T-helper 17 cell (primary cell): ENCODE measurements at places on chromosomes 12 and 14. TPM values are rescaled to one million over a fixed set of nuclear protein-coding genes. Genes with fewer than 3 reads are reported as not detected.
A peak's percentile ranks its signal among the peaks of the same experiment; 100 is the strongest.

The TEP1 gene
- 36.9 TPM for total RNA-seq

- no peak for DNase-seq
- H3K4me1 ChIP-seq: peaks cover 10% of the 10 kb centered on the region
- no peaks in the 10 kb centered on the region for H3K27me3 ChIP-seq
- no peaks in the 10 kb centered on the region for H3K36me3 ChIP-seq
- no peak overlapping the region for H3K4me3 ChIP-seq
- no peak overlapping the region for H3K27ac ChIP-seq
Observed at GRCh38 chr14:76984787-76985375, 43.6 kb downstream of the IRF2BPL start.

The IL31 gene
- total RNA-seq: not detected

DNA sequence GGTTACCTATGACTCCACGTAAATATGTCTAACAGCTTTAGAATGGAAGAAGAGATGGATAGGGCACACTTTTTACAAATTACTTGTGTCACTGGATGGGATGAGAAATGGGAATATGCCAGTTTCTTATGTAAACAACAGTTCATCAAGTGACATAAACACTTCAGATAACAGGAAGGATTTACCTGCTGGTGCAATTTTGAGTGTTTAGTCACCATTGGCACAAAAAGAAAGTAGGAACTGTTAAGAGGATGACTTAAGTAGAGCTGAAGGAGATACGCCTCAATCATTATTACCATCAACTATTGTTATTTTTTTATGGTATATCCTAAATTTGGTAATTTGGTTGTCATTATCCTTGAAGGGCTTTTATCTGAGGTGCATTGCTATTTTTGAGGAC lies 83.2 kb downstream of the RMST start:
- H3K4me1 ChIP-seq: no peaks in the 10 kb centered on the region
- no peaks in the 10 kb centered on the region for H3K36me3 ChIP-seq
- no peaks in the 10 kb centered on the region for H3K27me3 ChIP-seq
- H3K27ac ChIP-seq: no peak overlapping the region
- DNase-seq: no peak

DNA sequence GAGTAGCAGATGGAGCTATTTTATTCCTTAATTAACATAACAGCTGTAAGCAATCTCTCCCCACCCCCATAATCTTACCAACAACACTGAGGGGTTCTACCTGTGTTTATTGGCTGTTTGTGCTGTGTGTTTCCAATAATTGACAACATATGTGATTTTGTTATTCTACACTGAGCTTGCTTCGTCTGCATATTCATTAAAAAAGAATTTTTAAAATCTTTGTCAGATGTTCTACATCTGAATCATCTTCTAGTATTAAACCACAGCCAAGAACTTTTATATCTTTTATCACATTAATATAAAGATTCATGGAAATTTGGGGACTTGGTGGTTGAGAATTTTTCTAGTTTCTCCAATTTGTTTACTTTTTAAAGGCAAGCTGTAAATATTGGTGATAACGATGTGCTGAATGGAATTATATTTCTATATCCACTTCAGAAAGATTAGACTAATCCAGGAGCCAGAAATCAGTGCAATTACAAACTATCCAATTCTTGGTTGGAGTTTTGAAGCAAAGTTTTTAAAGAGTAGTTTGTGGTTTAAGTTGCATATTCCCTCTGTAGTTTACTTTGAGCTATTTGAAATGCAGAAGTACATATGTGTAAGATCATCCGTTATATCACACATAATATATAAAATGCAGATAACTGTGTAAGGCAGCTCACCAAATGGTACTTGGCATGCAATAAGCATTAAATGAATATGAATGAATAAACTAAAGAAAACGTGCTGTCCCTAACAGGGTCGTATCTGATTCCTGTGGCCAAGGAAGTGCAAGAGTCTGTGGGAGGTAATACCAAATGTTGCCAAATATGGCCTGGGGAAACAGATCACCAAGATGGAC lies 206.9 kb downstream of the PELI2 start:
- DNase-seq: no peak
- H3K4me3 ChIP-seq: no peak overlapping the region
- H3K27me3 ChIP-seq: no peaks in the 10 kb centered on the region
- H3K4me1 ChIP-seq: no peaks in the 10 kb centered on the region
- H3K27ac ChIP-seq: no peak overlapping the region

The CCDC38 gene
- total RNA-seq: 0.10 TPM

- H3K27ac ChIP-seq: peak overlapping the region; percentile 83
- peaks cover 13% of the 10 kb centered on the region for H3K36me3 ChIP-seq
- DNase-seq: no peak
Observed at GRCh38 chr12:121797937-121798786, 4.7 kb upstream of the RHOF start.

- peaks cover 4% of the 10 kb centered on the region for H3K36me3 ChIP-seq
- H3K4me3 ChIP-seq: no peak overlapping the region
- no peak overlapping the region for H3K27ac ChIP-seq
- peaks cover 2% of the 10 kb centered on the region for H3K4me1 ChIP-seq
- DNase-seq: no peak
Observed at GRCh38 chr14:67002994-67003753, 186.1 kb upstream of the GARIN2 start.

GRCh38 chr14:29236848-29237247 lies 470.3 kb downstream of the FOXG1 start:
- no peak for DNase-seq
- H3K4me3 ChIP-seq: no peak overlapping the region
- no peaks in the 10 kb centered on the region for H3K4me1 ChIP-seq
- no peak overlapping the region for H3K27ac ChIP-seq

GRCh38 chr14:91946622-91947474 lies 646 bp downstream of the FBLN5 start:
- H3K36me3 ChIP-seq: peaks cover 3% of the 10 kb centered on the region
- no peak overlapping the region for H3K27ac ChIP-seq
- no peak for DNase-seq
- H3K4me1 ChIP-seq: peaks cover 14% of the 10 kb centered on the region

The SLC25A21 gene
- not detected for total RNA-seq

The HOXC4 gene
- not detected for total RNA-seq

DNA sequence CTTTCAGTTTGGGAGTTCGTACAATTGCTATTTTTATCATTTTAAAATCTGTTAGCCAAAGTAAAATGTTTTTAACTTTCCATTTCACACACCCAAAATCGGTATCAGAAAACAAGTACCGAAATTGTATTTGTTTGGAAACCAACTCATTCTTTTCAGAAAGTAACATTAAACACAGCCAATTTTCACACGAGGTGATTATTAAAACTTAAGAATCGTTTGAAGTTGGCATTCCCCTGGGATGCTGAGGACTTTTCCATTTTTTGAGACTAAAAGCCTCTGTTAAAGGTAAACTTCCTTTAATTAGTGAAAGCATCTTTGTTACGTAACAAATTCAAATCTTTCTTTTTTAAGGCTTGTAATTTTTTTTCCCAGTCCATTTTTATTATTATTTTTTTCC lies 623.0 kb downstream of the VRK1 start:
- H3K27ac ChIP-seq: no peak overlapping the region
- peaks cover 2% of the 10 kb centered on the region for H3K4me1 ChIP-seq
- DNase-seq: no peak
- no peak overlapping the region for H3K4me3 ChIP-seq
- peaks cover 9% of the 10 kb centered on the region for H3K27me3 ChIP-seq
- no peaks in the 10 kb centered on the region for H3K36me3 ChIP-seq

DNA sequence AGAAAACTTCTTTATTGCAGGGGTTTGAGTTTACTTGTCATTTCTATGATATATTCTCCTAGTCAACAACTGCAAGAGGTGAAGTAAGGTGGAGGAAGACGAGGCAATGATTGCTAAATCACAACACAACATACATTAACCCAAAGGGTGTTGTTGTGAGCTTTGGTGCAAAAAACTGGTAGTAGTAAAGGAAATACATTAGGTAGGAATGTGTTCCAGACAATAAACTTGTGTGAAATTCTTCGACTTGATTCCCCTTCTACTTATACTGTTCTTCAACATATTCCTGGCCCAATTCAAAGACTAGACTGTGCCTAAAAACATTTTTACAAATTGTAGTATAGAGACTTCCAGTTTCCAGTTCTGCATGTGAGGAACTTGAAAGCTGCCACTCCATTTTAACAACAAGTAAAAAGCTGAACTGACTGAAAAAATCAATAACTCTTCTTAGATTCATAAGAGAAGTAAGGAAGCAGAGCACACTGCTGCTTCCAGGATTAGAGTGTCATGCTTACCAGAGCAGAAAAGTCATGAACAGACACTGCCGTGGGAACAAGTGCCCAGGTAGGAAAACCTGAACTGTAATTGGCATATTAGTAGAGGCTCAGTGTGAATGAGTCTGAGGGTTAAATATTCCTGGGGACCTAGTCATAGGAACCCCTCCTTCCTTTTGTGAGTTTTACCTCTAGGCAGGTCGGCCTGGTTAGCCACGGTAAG lies 22.2 kb downstream of the COX8C start:
- no peaks in the 10 kb centered on the region for H3K4me1 ChIP-seq
- H3K27ac ChIP-seq: no peak overlapping the region
- H3K36me3 ChIP-seq: peaks cover 3% of the 10 kb centered on the region
- H3K4me3 ChIP-seq: no peak overlapping the region
- no peak for DNase-seq

The C14orf132 gene
- 1.7 TPM for total RNA-seq

DNA sequence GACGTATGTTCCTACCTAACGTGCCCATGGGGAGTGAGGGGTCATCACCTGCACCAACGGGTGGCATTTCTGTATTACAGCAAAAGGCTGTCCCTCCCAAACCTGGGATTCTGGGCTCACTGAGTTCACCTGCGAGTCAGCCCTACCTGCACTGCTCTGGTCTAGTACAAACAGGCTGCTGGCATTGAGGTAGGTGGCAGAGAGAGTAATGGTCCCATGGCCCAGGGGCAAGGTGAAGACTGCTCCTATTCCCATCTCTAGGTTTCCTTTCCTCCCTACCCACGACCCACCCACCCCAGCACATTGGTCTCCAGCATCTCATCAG lies 421 bp downstream of the SUOX start:
- H3K27me3 ChIP-seq: peaks cover 4% of the 10 kb centered on the region
- no peak overlapping the region for H3K27ac ChIP-seq
- no peaks in the 10 kb centered on the region for H3K36me3 ChIP-seq
- no peak for DNase-seq

GRCh38 chr14:69044296-69044695 lies 65.2 kb upstream of the ACTN1 start:
- H3K4me1 ChIP-seq: peaks cover 17% of the 10 kb centered on the region
- DNase-seq: no peak
- no peak overlapping the region for H3K4me3 ChIP-seq
- H3K27ac ChIP-seq: no peak overlapping the region
- H3K27me3 ChIP-seq: peaks cover 15% of the 10 kb centered on the region

The ENO2 gene
- total RNA-seq: 80.7 TPM
